ENCODE measurements at places on chromosomes 7 and 10. TPM values are rescaled to one million over a fixed set of nuclear protein-coding genes. Genes with fewer than 3 reads are reported as not detected.
A peak's percentile ranks its signal among the peaks of the same experiment; 100 is the strongest.

- DNase-seq, result no peak
Measured at GRCh38 chr7:133674079-133674763, 421.3 kb downstream of the EXOC4 start.

- no peak for DNase-seq
Measured at GRCh38 chr10:124063750-124064603, 29.4 kb downstream of the CHST15 start.

GRCh38 chr10:90842725-90843124 is 15.1 kb downstream of the HTR7 start:
- DNase-seq, result no peak

- DNase-seq, result no peak
Measured at GRCh38 chr10:60910543-60910942, 33.4 kb downstream of the RHOBTB1 start.

GRCh38 chr10:2212244-2212834 is 475.0 kb upstream of the ADARB2 start:
- DNase-seq, result no peak

DNA sequence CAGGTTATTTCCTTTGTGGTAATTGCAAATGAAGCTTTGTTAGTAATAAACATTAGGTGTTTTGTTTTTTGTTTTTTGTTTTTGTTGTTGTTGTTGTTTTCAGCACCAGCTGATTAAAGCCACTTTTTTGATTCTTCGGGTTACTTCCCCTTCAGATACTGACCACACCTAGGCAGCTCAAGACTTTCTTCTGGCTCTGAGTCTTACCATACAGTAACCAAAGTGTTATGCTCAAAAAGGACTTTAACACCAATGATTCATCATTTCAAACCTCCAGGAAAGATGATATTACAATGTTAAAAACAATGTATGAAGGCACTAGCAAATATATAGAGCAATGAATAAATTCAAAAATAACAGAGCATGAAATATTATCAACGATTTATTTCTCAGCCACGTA is 265.2 kb upstream of the SP8 start:
- DNase-seq, result no peak

- DNase-seq, result no peak
Measured at GRCh38 chr7:142380069-142380468, 122.2 kb upstream of the PRSS58 start.

DNA sequence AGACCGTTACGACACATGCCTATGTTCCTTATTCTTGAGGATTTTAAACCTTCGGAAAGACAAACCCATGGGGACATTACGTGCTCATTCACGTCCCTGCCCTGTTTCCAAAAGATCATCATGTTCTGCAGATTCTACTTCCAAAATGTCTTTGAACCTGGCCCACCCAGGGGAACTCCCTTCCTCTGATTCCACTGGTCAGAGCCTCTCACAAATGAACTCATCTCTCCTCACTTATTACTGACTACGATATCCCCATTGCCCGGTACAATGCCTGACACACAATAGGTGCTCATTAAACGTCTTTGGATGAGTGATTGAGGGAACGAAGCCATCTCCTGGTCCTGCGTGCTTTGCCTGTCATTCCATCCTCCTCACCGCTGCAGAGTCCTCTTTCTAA is 168.3 kb upstream of the RNF32 start:
- no peak for DNase-seq

GRCh38 chr7:50790381-50790780 is 7.7 kb upstream of the GRB10 start:
- no peak for DNase-seq

DNA sequence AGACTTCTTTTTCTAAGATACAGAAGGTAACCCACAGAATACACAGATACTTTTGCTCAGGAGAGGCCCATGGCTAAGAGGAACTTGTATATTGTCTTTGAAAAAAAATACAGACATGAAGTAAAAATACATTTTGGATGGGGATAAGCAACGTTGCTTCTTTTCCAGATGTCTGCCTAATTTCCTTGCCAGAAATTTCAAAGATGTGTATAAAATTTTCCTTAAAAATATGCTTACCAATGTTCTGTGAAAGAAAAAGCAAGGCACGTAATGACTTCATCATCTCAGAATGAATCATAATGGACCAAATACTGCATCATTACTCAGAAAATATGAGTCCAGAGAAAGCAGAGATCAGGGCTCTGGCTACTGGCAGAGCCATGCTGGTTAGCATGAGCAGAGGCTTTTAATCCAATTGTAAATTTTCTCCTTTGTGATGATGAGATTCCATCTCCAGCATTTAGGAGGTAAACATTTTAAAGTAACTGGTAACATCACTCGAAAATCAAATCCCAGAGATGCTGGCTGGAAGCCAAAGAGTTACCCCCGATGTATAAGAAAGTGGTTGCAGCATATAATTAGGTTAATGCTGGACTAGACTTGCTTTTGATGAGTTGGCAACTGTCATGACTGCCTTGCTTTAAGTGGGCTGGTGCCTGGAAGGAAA is 272.5 kb downstream of the SEMA3A start:
- peak; percentile 69 for DNase-seq

- no peak for DNase-seq
Measured at GRCh38 chr7:123024989-123025758, 29.7 kb upstream of the TAS2R16 start.

GRCh38 chr10:90871279-90871765 is 452 bp upstream of the RPP30 start:
- DNase-seq, result peak; percentile 50

DNA sequence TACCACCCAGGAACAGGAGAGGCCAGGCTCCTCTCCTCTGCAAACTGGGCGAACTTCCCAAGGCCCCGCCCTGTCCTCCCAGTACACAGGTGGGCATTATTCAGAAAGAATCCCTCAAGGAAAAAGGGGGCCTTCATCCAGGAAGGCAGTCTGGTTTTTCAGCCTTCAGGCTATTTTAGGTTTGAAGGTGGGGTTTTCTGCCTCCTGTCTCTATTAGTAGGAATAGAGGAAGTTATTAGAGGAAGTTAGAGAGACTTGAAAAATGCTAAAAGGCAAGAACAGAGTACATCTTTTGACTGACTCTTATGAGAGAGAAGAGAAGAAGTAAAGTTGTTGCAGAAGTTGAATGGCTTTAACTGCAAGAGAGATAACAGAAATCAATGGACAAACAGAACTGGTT is 250.9 kb upstream of the SORCS1 start:
- no peak for DNase-seq

- DNase-seq, result peak; percentile 37
Measured at GRCh38 chr7:91287371-91288084, 23.3 kb downstream of the FZD1 start.

DNA sequence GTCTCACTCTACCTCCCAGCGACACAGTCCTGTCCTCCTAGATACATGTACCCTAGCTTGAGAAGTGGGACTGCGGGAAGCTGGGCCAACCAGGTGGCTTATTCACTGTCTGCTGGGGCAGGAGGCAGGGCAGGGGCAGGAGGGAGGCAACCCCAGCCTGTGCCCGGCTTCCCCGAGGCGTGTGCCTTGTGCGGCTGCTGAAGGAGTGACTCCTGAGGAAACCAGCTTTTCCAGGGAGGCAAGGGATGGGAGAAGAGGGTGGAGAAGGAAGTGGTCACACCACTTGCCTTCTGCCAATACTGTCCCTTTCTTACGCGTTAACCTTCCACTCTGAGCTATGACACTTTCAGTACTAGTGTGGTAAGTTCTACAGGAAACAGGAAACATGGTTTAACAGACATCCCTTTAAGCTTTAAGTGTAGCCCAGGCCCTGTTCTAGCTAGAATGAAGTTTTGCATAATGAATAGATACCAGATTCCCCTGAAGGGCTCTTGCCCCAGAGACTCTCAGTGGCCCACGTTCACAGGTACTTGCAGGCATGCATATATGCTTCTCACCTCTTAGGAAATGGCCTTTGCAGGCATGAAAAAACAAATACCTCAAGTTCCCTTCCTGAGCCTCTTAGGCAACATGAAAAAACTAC is 40.6 kb downstream of the SYPL1 start:
- no peak for DNase-seq

The ANKRD1 gene
- 45.2 TPM for polyA plus RNA-seq

The DRGX gene
- polyA plus RNA-seq, result not detected

The PRF1 gene
- polyA plus RNA-seq, result 0.74 TPM

The SPDYE1 gene
- 2.3 TPM for polyA plus RNA-seq

The CPA1 gene
- polyA plus RNA-seq, result 6.4 TPM

The TCTN3 gene
- polyA plus RNA-seq, result 23.7 TPM

The NUDCD3 gene
- 84.1 TPM for polyA plus RNA-seq

The STOX1 gene
- polyA plus RNA-seq, result 2.3 TPM

The TMEM270 gene
- polyA plus RNA-seq, result not detected

The MAPK8 gene
- polyA plus RNA-seq, result 38.8 TPM

The PLCE1 gene
- polyA plus RNA-seq, result 53.4 TPM

The TMEM273 gene
- 6.3 TPM for polyA plus RNA-seq

The GIMAP4 gene
- 18.7 TPM for polyA plus RNA-seq

All from hindlimb muscle (tissue), 1 donor.